ENCODE measurements at places on chromosomes 6 and 20. TPM values are rescaled to one million over a fixed set of nuclear protein-coding genes. Genes with fewer than 3 reads are reported as not detected.

BTN1A1 gene
- total RNA-seq: not detected

GHRH gene
- total RNA-seq: not detected

POPDC3 gene
- not detected for total RNA-seq

CD24 gene
- total RNA-seq: 21.6 TPM

HNF4A gene
- total RNA-seq: not detected

KCNK16 gene
- total RNA-seq: not detected

Data from dermis blood vessel endothelial cell (primary cell).